H1 (cell line): ENCODE measurements at places on chromosomes 7 and 10. TPM values are rescaled to one million over a fixed set of nuclear protein-coding genes. Genes with fewer than 3 reads are reported as not detected.

DNA sequence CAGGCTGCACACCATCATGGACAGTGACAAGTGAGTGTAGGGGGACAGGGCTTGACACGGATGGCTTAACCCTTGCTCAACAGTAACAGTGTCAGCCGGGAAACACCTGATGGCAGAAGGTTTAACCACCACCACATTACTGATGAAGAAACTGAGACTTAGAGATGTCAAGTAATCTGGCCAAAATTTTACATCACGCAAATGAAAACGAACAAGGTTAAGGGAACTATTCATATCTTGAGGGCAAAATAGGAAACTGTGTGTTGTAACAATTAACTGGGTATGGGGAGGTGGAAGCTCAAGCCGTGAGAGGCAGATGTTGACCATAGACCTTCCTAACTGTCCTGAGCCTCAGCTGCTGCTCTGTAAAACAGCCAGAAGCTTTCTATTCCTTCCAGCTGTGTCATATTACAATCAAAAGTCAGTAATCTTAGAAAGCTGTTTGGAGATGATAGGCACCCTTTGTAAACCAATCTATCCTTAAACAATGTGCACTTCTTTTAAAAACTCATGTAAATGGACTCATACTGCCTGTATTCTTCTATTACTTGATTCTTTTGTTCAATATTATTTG, 68.4 kb downstream of the ABCC2 start:
- H3K36me3 ChIP-seq = no peaks in the 10 kb centered on the region
- no peaks in the 10 kb centered on the region for H3K27me3 ChIP-seq
- peak overlapping the region; percentile 86 for H3K27ac ChIP-seq
- DNase-seq = no peak

DNA sequence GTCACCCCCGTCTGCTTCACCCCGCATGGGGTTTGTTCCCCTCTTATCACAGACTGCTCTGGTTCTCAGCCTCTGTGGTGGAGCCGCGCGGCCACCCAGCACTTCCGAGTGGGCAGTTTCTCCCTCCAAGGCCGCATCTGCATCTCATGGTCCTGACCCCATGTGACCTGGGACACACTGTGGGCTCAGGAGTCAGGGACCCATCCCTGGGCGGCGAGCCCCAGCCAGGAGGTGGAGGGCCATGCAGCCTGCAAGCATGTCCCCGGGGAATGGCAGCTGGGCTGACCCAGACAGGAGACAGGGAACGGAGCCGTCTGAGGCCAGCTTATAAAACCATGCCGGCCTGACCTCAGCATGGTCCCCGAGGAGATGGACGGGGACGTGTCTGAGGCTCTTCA, 25.2 kb upstream of the TTYH3 start:
- H3K4me3 ChIP-seq = no peak overlapping the region
- H3K36me3 ChIP-seq = no peaks in the 10 kb centered on the region
- no peak overlapping the region for H3K27ac ChIP-seq
- no peak for DNase-seq

DNA sequence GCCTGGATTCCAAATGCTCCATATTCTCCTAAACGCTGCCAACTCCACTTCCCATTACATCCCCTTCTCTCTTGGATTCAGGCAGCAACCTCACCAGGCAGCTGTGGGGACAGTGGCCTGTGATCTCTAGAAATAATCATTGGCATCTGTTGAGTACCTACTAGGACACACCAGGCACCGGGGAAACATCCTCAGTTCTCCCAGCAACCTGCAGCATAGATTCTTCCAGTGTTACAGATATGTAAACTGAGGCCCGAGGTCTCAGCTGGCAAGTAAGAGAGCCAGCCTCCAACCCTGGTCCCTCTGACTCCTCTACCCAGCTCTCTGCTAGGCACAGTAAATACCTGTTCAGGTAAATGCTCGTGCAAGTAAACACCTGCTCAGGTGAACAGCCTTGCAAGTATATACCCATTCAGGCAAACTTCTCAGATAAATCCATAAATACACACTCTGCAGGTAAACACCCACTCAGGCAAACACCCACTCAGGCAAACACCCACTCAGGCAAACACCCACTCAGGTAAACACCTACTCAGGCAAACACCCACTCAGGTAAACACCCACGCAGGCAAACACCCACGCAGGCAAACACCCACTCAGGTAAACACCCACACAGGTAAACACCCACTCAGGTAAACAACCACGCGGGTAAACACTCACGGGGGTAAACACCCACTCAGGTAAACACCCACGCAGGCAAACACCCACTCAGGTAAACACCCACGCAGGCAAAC, 18.7 kb downstream of the ASB13 start:
- 0 out of 2 replicates have a peak, but pooled peaks cover 2% of the 10 kb centered on the region for H3K36me3 ChIP-seq
- H3K4me3 ChIP-seq = no peak overlapping the region
- H3K4me1 ChIP-seq = no peaks in the 10 kb centered on the region; the same call in 1 of the 2 replicates
- no peak overlapping the region for H3K27ac ChIP-seq
- no peaks in the 10 kb centered on the region for H3K27me3 ChIP-seq

DNA sequence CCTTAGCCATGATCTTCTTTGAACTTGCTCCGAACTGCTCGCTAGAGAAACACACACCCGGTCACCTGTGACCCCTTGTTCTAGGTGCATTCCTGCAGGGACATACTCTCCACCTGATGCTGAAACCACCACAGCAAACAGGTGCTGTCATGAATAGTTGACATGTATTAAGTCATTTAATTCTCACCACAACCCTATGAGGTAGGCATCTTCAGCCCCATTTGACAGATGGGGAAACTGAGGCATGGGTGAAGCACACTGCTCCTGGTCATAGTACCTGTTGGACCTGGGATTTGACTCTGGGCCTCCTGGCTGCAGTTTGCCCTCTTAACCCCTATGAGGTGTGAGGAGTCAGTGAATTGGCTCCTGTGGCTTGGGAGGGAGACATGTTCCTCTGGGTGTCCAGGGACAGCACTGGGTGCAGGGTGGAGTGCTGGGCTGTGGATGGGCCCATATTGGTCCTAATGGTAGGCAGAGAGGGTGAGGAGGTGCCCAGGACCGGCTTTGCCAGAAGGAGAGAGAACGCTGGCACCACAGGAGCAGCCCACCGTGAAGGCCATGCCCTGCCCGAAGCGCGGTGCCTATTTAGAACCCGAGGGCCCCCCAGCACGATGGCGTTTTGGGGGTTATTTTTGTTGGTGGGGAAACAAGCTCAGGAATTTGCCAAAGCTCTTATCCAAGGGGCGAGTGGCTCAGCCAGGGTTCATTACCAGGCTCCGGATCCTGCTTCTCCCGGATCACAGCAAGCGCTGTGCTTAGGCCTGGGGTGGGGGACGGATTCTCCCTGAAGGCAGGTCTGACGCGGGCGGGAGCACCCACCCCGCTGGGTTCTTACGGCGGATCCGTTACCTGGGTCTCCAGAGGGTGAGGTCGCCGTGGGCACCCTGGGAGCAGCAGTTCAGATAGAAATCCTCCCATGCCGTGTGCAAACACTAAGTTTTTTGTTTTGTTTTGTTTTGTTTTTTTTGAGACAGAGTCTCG, 52.3 kb downstream of the GLRX3 start:
- H3K36me3 ChIP-seq = peaks cover 3% of the 10 kb centered on the region; the same call in 1 of the 2 replicates
- DNase-seq = no peak
- no peak overlapping the region for H3K27ac ChIP-seq
- no peak overlapping the region for H3K4me3 ChIP-seq
- no peaks in the 10 kb centered on the region; the same call in 1 of the 2 replicates for H3K4me1 ChIP-seq

GRCh38 chr7:50507898-50508470, 57.2 kb downstream of the DDC start:
- no peak for DNase-seq
- no peaks in the 10 kb centered on the region for H3K4me1 ChIP-seq
- H3K4me3 ChIP-seq = no peak overlapping the region
- no peaks in the 10 kb centered on the region for H3K27me3 ChIP-seq

DNA sequence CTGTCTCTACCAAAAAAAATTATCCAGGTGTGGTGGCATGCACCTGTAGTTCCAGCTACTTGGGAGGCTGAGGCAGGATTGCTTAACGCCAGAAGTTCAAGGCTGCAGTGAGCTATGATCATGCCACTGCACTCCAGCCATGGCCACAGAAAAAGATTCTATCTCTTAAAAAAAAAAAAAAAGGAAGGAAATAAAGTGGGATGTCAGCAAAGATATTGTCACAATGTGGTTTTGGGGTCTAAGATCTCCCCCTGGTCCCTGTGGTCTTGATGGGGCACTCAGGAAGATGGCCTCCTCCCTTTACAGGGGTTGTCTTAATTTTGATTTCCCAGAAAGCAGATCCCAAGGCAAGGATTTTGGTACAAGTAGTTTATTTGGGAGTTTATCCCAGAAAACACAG, 7.4 kb upstream of the KAZALD1 start:
- H3K27ac ChIP-seq = no peak overlapping the region
- no peak for DNase-seq
- no peaks in the 10 kb centered on the region for H3K36me3 ChIP-seq
- no peak overlapping the region for H3K4me3 ChIP-seq

GRCh38 chr7:65475040-65475726, 101.5 kb downstream of the ZNF92 start:
- H3K27me3 ChIP-seq = no peaks in the 10 kb centered on the region
- DNase-seq = no peak
- H3K4me3 ChIP-seq = no peak overlapping the region
- no peaks in the 10 kb centered on the region for H3K36me3 ChIP-seq
- no peaks in the 10 kb centered on the region for H3K4me1 ChIP-seq

- no peak overlapping the region for H3K4me3 ChIP-seq
- no peak overlapping the region for H3K27ac ChIP-seq
- H3K36me3 ChIP-seq = no peaks in the 10 kb centered on the region
- H3K4me1 ChIP-seq = no peaks in the 10 kb centered on the region
- no peaks in the 10 kb centered on the region for H3K27me3 ChIP-seq
Observed at GRCh38 chr10:64506963-64507362, 985.8 kb downstream of the REEP3 start.

DNA sequence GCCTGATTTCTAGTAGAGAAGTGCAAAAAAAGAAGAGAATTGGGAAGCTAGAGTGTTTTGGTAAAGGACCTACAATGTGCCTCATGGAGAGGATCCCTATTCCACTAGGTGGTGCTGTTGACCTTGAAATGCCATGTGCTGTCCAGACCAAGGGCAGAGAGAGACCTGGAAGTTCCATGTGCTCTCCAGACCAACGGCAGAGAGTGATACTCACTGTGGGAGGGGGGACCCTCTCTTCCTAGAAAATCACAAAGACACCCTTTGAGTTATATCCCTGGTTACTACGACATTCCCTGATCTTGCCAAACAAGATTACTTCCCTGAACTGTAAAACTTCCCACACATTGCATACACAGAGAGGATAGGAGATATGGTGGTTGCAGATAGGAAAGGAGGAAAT, 212.7 kb upstream of the ZNF804B start:
- no peaks in the 10 kb centered on the region for H3K4me1 ChIP-seq
- no peak overlapping the region for H3K4me3 ChIP-seq
- DNase-seq = peak; percentile 60
- H3K27ac ChIP-seq = no peak overlapping the region
- no peaks in the 10 kb centered on the region for H3K36me3 ChIP-seq

DNA sequence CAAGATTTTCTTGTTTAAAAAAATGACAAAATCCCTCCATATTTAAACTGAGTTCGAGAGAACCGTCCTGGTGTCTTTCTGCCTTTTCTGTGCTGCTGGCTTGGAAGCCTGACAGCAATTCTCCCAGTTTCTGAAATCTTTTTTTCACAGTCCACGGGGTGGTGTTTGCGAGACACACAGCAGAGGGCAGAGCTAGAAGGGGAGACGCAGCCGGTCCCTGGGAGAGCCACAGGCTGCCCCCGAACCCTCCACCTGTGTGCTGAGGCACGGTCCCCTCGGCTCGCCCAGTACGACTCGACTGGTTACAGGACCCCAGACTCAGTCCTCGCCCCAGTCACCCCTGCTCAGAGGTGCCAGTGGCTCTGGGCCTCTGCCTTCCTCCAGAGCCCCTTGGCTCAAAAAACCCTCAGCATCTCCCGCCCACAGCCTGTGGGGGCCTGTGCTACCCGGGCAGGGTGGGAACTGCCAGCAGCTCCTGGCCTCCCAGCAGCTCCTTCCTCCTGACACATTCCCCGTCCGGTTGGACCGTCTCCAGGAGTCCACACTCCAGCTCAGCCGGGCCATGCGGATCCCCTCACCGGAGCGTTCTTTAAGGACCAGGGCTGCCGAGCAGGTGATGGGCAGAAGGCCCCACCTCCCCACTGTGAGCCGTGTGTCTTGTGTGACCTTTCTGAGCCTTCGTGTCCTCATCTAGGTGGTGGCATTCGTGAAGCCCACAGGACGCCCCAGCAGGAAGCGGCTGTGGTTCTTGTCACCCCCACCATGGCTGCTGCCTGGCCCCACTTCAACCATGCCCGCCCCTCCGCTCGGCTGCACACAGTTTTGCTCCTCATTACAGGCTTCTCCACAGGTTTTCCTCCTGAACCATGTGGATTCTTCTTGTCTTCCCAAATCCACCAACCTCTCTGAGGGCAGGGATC, 52.3 kb upstream of the EN2 start:
- H3K27ac ChIP-seq = no peak overlapping the region
- no peaks in the 10 kb centered on the region for H3K27me3 ChIP-seq
- H3K36me3 ChIP-seq = no peaks in the 10 kb centered on the region
- H3K4me1 ChIP-seq = no peaks in the 10 kb centered on the region
- H3K4me3 ChIP-seq = no peak overlapping the region

DNA sequence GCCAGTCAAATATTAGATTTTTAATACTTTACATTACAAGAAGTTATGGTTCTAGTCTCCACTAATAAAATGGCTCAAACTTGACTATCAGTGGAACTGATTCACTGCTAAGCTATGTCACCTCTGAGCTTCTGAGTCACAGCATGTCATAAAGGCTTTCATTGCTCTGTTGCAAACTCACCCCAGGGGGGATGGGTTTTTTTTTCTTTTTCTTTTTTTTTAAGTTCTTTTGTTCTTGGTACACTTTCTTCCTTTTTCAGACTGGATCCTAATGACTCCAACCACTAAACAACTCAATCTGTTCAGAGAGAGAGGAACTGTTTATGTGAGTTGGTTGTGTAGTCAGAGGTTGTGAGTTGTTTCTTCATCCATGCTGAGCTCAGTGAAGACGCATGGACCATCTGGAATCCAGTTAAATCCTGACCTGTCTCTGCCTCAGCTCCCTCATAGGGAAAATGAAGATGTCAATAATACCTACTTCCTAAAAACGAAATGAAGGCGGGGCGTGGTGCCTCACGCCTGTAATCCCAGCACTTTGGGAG, 11.0 kb downstream of the MYOF start:
- no peaks in the 10 kb centered on the region for H3K36me3 ChIP-seq
- no peaks in the 10 kb centered on the region for H3K4me1 ChIP-seq
- no peaks in the 10 kb centered on the region for H3K27me3 ChIP-seq
- no peak for DNase-seq
- no peak overlapping the region for H3K27ac ChIP-seq

The CYP2C18 gene
- total RNA-seq = 0.13 TPM in 1 of 2 replicates, not detected in the other

The HTR5A gene
- not detected in 2 replicates for total RNA-seq

The MLXIPL gene
- total RNA-seq = 8.6 and 9.4 TPM in 2 replicates
